ENCODE measurements at places on chromosomes 6 and 20.

DNA sequence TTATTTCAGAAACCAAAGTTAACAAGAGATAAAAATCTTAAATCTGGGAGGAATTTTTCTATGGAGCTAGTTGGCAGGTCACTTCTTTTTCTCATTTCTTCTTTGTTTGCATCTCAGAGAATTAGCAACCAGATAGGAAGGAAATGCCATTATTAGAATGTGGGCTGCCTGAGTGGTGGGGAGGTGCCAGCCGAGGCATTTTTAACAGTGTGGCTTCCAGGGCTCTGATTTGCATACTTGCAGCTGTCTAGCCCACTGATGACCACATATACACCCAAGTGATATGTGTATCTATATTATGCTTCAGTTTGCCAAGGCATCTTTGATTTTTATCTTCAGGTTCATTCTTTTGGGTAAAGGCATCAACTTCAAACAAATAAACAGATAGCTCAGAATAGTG, 206.7 kb downstream of the CLIC5 start:
- DNase-seq = no peak

GRCh38 chr20:25454153-25454900, 46.9 kb downstream of the GINS1 start:
- no peak for DNase-seq

- DNase-seq = no peak
Measured at GRCh38 chr6:15736297-15736696, 73.5 kb upstream of the DTNBP1 start.

- DNase-seq = no peak
Measured at GRCh38 chr20:15582146-15582760, 991.0 kb downstream of the KIF16B start.

DNA sequence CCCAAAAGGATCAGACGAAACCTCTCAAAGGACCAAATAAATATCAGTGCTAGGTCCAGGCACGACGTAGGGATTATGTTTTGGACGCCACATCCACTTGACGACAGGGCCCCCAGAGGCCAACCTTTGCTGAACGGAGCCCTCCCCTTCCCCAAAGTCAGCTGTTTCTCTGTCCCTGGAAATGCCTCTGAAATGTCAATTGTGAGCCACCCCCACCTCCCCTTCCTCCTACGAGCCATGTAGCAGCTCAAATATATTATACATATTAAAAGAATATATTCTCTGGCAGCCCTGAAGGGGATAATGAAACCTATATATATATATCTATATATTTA, 39.6 kb upstream of the BLCAP start:
- no peak for DNase-seq

DNA sequence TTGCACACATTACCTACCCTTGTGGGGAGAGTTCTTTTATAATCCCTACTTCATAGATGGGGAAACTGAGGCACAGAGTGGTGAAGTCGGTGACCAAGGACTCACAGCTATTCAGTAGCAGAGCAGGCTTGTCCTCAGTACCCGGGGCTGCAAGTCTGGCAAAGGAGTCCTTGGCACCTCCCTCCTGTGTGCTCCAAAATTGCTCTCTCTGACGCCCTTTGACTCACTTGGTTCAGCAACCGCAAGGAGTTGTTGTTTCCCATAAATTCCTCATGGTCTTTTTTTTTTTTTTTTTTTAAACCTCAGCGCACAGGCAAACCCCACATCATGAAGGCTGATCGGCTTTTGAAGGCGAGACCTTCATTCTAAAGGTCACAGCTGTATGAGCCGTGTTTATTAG, 143.2 kb downstream of the CEBPB start:
- DNase-seq = no peak

GRCh38 chr20:33298391-33298790, 15.4 kb downstream of the BPIFB1 start:
- no peak for DNase-seq

DNA sequence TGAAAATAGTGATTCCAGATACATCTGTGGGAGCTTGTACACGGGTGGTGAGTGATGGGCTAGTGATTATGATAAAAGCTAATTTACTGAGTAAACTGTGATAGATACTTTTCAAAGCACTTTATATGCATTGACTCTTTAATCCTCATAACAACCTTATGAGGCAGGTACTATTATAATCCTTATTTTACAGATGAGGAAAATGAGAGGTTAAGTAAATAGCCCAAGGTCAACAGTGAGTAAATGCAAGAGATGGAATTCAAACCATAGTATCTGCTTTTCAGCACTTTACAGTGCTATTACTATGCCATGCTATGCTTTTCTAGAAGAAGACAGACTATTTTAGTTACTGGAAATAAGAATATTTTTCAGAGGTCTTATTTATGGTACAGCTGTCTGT, 320.9 kb upstream of the CITED2 start:
- no peak for DNase-seq

GRCh38 chr6:166925141-166925996, 31.0 kb downstream of the RNASET2 start:
- no peak for DNase-seq

DNA sequence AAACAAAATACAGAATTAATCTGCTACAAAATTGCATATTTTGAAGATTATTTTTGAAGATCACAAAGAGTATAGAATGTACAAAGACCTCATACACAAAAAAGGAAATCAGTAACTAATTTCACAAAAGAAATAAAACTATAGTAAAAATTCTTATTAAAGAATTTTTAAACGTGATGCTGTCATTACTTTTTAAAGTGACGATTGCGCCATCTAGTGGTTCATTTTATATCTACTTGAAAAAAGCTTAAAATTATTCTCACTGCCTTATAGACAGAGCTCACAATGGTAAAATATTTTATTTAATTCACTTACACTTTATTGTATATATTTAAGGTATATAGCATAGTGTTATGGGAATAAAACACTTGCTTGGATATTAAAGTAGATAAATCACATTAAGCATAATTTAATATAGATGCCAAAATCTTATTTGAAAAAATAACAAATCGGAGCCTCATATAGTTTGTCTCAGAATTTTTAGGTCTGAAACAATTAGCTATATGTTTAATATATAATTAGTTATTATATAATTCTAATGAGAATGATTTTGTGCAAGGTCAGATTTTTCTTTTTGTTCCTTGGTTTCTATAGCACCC, 128.8 kb downstream of the PHF3 start:
- DNase-seq = no peak

DNA sequence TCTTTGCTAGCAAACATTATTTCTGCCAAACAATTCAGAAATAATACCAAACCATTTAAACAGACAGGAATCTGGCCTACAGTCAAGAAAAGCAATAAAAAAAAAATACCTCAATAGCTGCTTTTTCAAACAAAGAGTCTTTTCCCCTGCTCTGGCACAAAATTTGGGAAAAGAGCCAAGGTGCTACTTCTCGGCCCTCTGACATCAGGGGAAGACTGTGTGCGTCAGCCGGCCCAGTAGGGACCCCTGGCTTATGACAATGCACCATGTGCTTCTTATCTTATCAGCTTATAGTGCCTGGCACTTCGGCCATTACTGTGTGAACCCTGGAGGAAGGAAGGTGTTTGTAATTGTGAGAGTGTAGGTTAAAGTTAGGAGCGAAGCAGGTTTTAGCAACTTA, 89.4 kb downstream of the PDE10A start:
- DNase-seq = no peak

GRCh38 chr6:155436981-155437749, 18.5 kb downstream of the NOX3 start:
- no peak for DNase-seq

DNA sequence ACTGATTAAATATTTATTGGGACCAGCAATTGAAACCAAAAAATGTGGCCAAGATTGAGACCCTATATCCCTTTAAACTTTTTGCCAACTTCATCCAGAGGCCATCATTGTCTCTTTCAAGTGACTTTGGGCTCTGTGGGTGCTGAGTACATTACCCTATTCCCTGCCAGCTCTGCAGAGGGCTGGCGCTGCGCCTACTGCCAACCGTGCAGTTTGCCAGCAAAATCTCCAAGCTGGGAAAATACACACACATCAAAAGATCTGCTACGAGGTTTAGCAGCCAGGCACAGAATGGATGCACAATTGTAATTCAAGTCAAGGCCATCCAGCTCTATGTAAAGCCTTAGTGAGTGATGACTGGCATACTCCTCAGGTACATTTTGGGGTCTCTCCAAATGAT, 125.0 kb downstream of the CBLN4 start:
- no peak for DNase-seq

- no peak for DNase-seq
Measured at GRCh38 chr6:3236005-3236404, 8.6 kb upstream of the TUBB2B start.

DNA sequence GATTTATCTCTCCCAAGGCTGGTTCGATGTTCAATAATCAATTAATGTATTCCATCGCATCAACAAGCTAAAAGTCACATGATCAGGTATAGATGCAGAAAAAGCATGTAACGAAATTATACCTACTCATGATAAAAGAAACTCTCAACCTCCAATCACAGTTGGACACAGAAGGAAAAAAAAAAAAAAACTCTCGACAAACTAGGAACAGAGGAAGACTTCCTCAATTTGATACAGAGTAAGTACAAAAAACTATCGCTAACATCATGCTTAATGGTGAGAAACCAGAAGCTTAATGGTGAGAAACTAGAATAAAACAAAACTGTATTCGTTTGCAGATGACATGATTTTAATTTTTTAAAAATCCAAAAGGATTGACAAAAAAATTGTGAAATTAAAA, 62.0 kb upstream of the SMIM29 start:
- no peak for DNase-seq

DNA sequence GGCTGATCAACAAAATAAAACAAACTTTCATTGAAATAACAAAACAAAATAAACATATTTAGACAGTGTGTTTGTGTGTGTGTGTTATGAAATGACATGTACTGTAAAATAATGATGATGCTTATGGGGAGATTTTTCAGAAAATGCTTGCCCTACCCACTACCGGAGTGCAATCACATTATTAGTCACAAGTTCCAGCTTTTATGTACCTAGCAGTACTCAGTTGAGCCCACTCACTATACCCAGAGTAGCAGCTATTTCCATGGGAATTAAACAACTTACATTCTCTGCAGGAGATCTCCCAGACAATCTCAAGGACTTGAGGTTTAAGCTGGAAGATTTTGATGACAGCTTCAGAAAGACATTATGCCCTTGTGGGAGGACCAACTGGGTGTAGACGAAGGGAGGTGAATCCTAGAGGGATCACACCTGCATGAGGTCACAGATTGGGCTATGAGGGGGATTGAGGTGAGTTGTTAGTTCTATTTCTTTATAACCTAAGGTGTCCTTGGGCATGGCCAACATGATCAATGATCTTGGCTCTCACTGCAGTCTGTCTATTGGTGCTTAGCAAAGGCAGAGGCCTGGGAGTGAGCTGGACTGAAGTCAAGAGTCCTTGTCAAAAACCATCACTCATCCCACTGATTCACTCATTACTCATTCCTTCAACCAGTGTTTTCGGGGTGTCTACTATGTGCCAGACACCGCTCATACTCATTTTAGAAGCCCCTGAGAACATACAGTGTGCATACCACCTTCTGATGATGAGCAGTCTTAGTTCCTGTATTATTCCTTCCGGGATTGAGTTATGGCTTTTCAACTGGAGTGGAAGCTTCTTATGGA, 6.7 kb upstream of the CLIC5 start:
- DNase-seq = no peak

- no peak for DNase-seq
Measured at GRCh38 chr6:44166591-44167184, 8.1 kb downstream of the CAPN11 start.

GRCh38 chr6:98463038-98464000, 371.1 kb upstream of the POU3F2 start:
- no peak for DNase-seq

DNA sequence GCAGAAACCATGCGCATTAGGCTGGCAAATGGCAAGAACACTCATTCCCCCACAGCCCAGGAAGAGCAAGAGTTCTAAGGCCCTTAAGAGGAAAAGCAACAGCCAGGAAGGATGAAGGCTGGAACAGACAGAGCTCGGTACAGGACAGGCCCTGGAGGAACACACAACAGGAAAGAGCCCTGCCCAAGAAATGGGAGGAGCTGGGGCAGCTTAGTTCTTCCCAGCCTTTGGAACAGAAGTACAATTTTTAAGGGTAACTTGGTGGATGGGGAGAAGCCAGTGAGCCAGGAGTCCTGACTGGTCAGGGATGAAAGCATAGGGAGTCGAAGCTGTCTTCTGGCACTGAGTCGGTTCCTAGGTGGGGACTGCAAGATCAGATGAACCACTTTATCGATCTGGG, 32.4 kb downstream of the OR2B2 start:
- no peak for DNase-seq

- DNase-seq = no peak
Measured at GRCh38 chr6:145756170-145756662, 20.9 kb upstream of the EPM2A start.

GRCh38 chr6:158660333-158660754, 10.5 kb downstream of the SYTL3 start:
- no peak for DNase-seq

DNA sequence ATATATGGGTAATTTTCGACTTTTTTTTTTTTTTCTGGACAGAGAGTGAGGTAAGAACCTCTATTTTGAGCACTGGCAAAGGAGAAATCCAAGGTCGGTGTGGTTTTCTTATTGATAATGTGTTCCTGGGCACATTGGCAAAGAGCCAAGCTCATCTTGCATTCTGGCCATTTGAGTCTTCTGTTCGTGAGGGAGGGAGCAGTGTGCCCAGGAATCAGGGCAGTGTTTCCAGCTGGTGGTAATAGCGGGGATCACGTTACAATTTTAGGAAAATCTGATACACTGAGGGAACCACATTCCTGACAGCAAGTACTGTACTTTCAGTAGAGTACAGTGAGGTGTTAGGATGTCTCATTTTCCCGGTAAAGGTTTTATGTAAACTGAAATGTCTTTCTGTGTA, 442.3 kb upstream of the MAP3K7 start:
- no peak for DNase-seq

DNA sequence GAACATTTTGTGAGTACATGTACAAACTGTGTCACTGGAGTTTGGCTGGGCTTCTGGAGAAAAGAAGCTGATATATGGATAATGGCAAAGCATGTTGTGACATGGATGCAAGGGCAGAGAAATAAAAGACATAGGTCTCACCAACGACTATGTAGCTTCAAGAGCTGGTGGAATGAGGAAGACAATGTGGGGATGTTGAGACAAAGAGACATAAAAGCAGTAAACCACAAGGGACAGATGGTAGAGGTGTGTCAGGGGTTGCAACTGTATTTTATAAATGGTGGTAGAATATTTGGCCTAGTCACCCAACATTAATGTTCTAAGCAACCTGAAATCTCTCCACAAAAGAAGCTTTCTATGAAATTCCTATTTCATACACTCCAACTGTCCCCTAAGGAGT, 199.0 kb downstream of the KCNQ5 start:
- no peak for DNase-seq

All from activated T-cell treated with anti-CD3 and anti-CD28 coated beads for 24 hours (primary cell).